ENCODE measurements at places on chromosomes 11 and 22. TPM values are rescaled to one million over a fixed set of nuclear protein-coding genes. Genes with fewer than 3 reads are reported as not detected.
A peak's percentile ranks its signal among the peaks of the same experiment; 100 is the strongest.

The MEI1 gene
- total RNA-seq = 0.62 TPM

The CCDC86 gene
- total RNA-seq = 7.4 TPM

The CASP4 gene
- 47.6 TPM for total RNA-seq

The PANX3 gene
- total RNA-seq = 0.04 TPM

The DGCR6 gene
- total RNA-seq = 22.5 TPM

The GLYAT gene
- not detected for total RNA-seq

The OR4C15 gene
- not detected for total RNA-seq

The VWA5A gene
- 101 TPM for total RNA-seq

The AQP11 gene
- 0.75 TPM for total RNA-seq

The STIM1 gene
- 40.7 TPM for total RNA-seq

The PRCP gene
- 94.2 TPM for total RNA-seq

The SLC22A25 gene
- 0.04 TPM for total RNA-seq

GRCh38 chr11:128890543-128891368 is at the start of gene KCNJ5:
TSS of gene KCNJ5 (plus strand) at chr11:128891356. CDS start at chr11:128911274, 19,918 bp downstream.
- H3K4me3 ChIP-seq = peak within 1 kb of the TSS; percentile 57
- H3K27ac ChIP-seq = no peak within 1 kb of the TSS
- peaks cover 12% of the 10 kb centered on the region for H3K4me1 ChIP-seq
- no peaks in the 10 kb centered on the region for H3K36me3 ChIP-seq
- DNase-seq = peak; percentile 61

DNA sequence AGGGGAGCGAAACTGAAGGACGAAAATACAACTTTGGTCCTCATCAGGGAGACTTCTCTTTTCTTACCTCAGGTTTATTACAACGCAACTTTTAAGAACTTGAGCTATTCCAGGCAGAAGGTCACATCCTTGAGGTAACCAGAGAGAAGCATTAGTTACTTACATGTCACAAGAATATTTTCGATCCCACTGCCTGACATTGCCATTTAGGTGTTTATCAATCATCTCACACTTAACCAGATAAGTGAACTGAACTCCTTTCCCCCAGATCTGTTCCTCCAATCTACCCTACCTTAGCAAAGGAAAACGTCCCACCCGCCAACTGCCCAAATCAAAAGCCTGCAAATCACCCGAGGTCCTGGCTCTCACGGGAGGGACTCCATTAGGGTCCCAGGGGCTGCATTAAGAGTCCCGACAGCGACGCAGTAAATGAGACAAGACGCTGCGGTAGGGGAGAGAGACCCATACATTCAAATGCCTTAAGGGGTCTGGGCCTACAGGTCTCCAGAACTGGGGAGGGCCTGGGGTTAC is 734 bp downstream of the ZNF280B start:
- no peak overlapping the region for H3K27ac ChIP-seq
- DNase-seq = peak; percentile 8
- H3K36me3 ChIP-seq = no peaks in the 10 kb centered on the region
- peak overlapping the region; percentile 63 for H3K4me3 ChIP-seq
- peaks cover 7% of the 10 kb centered on the region for H3K4me1 ChIP-seq

DNA sequence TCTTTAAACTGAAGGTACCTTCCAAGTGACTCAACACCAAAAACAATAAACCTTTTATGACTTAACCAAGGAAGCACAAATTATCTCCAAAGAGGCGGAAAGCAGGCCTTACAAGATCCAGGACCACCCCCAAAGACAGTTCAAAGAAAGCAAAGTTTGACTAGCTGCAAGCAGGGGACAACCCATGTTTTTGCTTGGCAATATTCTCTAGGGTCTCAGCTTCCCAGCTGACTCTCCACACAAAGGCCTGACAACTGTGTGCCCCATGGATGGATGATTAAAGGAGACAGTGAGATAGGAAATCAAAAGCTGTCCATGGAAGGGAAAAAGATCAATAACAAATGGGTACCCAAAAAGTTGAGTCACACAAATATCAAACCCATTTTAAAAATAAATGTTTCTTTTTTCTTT is 232.2 kb downstream of the DDX10 start:
- H3K4me3 ChIP-seq = no peak overlapping the region
- H3K36me3 ChIP-seq = no peaks in the 10 kb centered on the region
- no peaks in the 10 kb centered on the region for H3K4me1 ChIP-seq
- H3K27me3 ChIP-seq = no peaks in the 10 kb centered on the region

GRCh38 chr11:8683115-8683807 is 669 bp downstream of the RPL27A start:
- peaks cover 42% of the 10 kb centered on the region for H3K36me3 ChIP-seq
- no peaks in the 10 kb centered on the region for H3K27me3 ChIP-seq
- peaks cover 26% of the 10 kb centered on the region for H3K4me1 ChIP-seq
- peak overlapping the region; percentile 99 for H3K4me3 ChIP-seq
- no peak for DNase-seq
- peak overlapping the region; percentile 99 for H3K27ac ChIP-seq

GRCh38 chr22:49528420-49528720 is 299.3 kb downstream of the BRD1 start:
- peaks cover 43% of the 10 kb centered on the region for H3K4me1 ChIP-seq
- no peak overlapping the region for H3K27ac ChIP-seq
- DNase-seq = no peak
- no peaks in the 10 kb centered on the region for H3K36me3 ChIP-seq
- peaks cover 3% of the 10 kb centered on the region for H3K27me3 ChIP-seq
- no peak overlapping the region for H3K4me3 ChIP-seq

- no peaks in the 10 kb centered on the region for H3K27me3 ChIP-seq
- H3K4me3 ChIP-seq = no peak overlapping the region
- no peak for DNase-seq
- no peaks in the 10 kb centered on the region for H3K36me3 ChIP-seq
These were observed 105.0 kb downstream of the TSPAN18 start for GRCh38 chr11:44831605-44832394.

DNA sequence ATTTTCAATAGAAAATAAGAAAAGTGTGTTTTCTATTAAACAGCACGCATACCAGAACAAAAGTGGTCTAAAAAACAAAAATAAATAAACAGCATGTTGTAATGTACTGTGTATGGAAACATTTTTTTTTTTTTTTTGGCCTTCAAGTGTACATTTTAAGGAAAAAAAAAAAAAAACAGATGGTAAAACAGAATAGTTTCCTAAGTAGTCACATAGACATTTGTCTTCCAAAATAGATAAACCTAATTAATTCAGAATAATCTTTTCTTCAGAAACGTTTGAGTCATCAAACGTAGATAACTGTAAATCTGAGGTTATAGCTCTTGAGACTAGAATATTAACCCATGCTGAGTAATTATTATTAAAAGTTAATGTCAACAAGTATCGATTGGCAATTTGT is 396 bp upstream of the CFAP300 start:
- no peaks in the 10 kb centered on the region for H3K36me3 ChIP-seq
- H3K27ac ChIP-seq = no peak overlapping the region
- peak overlapping the region; percentile 68 for H3K4me3 ChIP-seq
- H3K4me1 ChIP-seq = peaks cover 4% of the 10 kb centered on the region

DNA sequence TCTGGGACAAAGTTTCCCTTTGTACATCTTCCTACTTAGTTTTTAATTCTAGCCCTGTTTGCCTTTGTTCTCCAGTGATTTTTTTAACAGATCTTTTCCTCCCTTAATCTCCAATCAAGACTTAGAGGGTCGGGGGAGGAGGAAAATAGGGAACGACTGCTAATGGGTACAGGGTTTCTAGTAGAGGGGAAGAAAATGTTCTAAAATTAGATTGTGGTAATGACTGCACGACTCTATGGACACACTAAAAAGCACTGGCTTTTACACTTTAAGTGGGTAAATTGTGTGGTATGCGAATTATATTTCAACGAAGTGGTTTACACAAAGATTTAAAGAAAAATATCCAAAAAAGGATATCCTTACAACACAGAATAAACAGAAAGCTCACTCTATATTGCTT is 110.0 kb upstream of the SPON1 start:
- H3K27ac ChIP-seq = no peak overlapping the region
- H3K27me3 ChIP-seq = no peaks in the 10 kb centered on the region
- no peaks in the 10 kb centered on the region for H3K36me3 ChIP-seq
- no peak overlapping the region for H3K4me3 ChIP-seq
- peaks cover 20% of the 10 kb centered on the region for H3K4me1 ChIP-seq

DNA sequence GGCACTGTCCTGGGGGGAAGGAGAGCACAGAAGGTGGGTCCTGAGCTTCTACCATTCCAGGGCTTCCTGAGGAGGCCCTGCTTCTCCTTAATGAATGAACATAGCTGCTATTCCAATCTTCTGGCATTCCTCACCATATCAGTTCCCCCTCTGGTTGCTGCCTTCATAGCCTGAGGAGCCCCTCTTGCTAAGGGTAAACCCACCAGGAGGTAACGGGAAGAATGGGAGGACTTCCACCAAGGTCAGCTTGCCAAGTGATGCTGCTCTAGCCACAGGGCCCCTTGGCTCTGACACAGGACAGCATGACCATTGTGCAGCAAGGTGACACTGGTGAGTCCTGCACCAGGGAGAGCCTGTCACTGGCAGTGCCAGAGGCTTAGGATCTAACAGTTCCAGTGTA is 1022.5 kb downstream of the TBC1D22A start:
- no peak for DNase-seq
- H3K4me3 ChIP-seq = no peak overlapping the region
- H3K27me3 ChIP-seq = peaks cover 8% of the 10 kb centered on the region
- no peak overlapping the region for H3K27ac ChIP-seq
- H3K36me3 ChIP-seq = no peaks in the 10 kb centered on the region

- DNase-seq = peak; percentile 94
- H3K4me3 ChIP-seq = peak within 1 kb of the TSS; percentile 81
- no peaks in the 10 kb centered on the region for H3K36me3 ChIP-seq
- H3K27ac ChIP-seq = peak within 1 kb of the TSS; percentile 99
- H3K4me1 ChIP-seq = no peaks in the 10 kb centered on the region
These were observed at the start of gene USP47 for GRCh38 chr11:11841723-11842420. TSS of gene USP47 (plus strand) at chr11:11841972. CDS start at chr11:11842186, 214 bp downstream.

- H3K36me3 ChIP-seq = no peaks in the 10 kb centered on the region
- H3K27me3 ChIP-seq = no peaks in the 10 kb centered on the region
- H3K4me1 ChIP-seq = no peaks in the 10 kb centered on the region
- H3K27ac ChIP-seq = no peak overlapping the region
- H3K4me3 ChIP-seq = no peak overlapping the region
These were observed 31.6 kb downstream of the KCNA4 start for GRCh38 chr11:29985248-29985647.

- H3K4me3 ChIP-seq = no peak overlapping the region
- no peak for DNase-seq
- peaks cover 5% of the 10 kb centered on the region for H3K36me3 ChIP-seq
- no peak overlapping the region for H3K27ac ChIP-seq
- peaks cover 25% of the 10 kb centered on the region for H3K4me1 ChIP-seq
These were observed 25.0 kb downstream of the ARRB1 start for GRCh38 chr11:75326439-75326810.

- H3K4me3 ChIP-seq = no peak overlapping the region
- no peak overlapping the region for H3K27ac ChIP-seq
- H3K4me1 ChIP-seq = no peaks in the 10 kb centered on the region
- DNase-seq = no peak
- no peaks in the 10 kb centered on the region for H3K27me3 ChIP-seq
- no peaks in the 10 kb centered on the region for H3K36me3 ChIP-seq
These were observed 92.9 kb downstream of the PTPRJ start for GRCh38 chr11:48073031-48073861.

GRCh38 chr11:102253020-102253715 is 64.1 kb upstream of the BIRC3 start:
- H3K27ac ChIP-seq = no peak overlapping the region
- H3K27me3 ChIP-seq = no peaks in the 10 kb centered on the region

GRCh38 chr11:64591257-64592233 is 525 bp downstream of the SLC22A12 start:
- DNase-seq = no peak
- H3K27ac ChIP-seq = no peak overlapping the region
- peaks cover 10% of the 10 kb centered on the region for H3K27me3 ChIP-seq
- H3K4me1 ChIP-seq = no peaks in the 10 kb centered on the region
- no peaks in the 10 kb centered on the region for H3K36me3 ChIP-seq
- no peak overlapping the region for H3K4me3 ChIP-seq

DNA sequence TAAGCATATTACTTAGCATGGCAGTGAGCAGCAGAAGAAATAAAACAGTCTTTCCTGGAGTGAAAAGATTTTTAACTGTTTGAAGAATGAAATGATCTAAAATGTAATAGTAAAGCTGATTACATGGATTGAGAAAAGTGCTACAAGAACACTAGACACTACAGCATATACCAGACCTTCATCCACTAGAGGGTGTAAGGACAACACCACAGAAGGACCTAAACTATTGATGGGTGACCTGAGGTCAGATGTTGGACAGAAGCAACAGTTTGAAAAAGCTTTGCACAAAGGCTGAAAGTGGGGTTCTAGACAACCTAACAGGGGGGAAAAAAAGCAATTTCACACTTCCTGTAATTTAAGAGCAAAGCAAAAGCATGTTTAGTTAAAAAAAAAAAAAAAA is 97.7 kb downstream of the RBFOX2 start:
- no peaks in the 10 kb centered on the region for H3K4me1 ChIP-seq
- H3K36me3 ChIP-seq = no peaks in the 10 kb centered on the region
- no peak overlapping the region for H3K27ac ChIP-seq
- no peaks in the 10 kb centered on the region for H3K27me3 ChIP-seq
- peak; percentile 90 for DNase-seq
